ENCODE measurements at places on chromosomes 5 and 9. TPM values are rescaled to one million over a fixed set of nuclear protein-coding genes. Genes with fewer than 3 reads are reported as not detected.

Gene DOCK8
- not detected for polyA plus RNA-seq

Gene HTR1A
- polyA plus RNA-seq, result not detected

Gene FST
- 195 TPM for polyA plus RNA-seq

Gene IFNK
- not detected for polyA plus RNA-seq

Gene FUT7
- not detected for polyA plus RNA-seq

Gene EFNA5
- 1.4 TPM for polyA plus RNA-seq

Gene GRM6
- not detected for polyA plus RNA-seq

Gene NUTM2F
- not detected for polyA plus RNA-seq

Gene LRRC70
- 0.19 TPM for polyA plus RNA-seq

Gene SPEF2
- polyA plus RNA-seq, result 1.2 TPM

Gene PJA2
- polyA plus RNA-seq, result 32.8 TPM

Gene TAL2
- polyA plus RNA-seq, result 0.26 TPM

Gene PAPPA
- 8.6 TPM for polyA plus RNA-seq

Gene SPINK7
- polyA plus RNA-seq, result not detected

Gene PDE6A
- polyA plus RNA-seq, result not detected

Gene ZNF782
- polyA plus RNA-seq, result 0.93 TPM

Gene RAPGEF6
- 5.8 TPM for polyA plus RNA-seq

Gene CA9
- 3.9 TPM for polyA plus RNA-seq

Gene ZDHHC11
- polyA plus RNA-seq, result 1.6 TPM

Gene PCDHB2
- 0.46 TPM for polyA plus RNA-seq

Gene REXO4
- 21.8 TPM for polyA plus RNA-seq

Gene F2R
- 147 TPM for polyA plus RNA-seq

Gene RAI14
- polyA plus RNA-seq, result 221 TPM

Gene CARTPT
- not detected for polyA plus RNA-seq

Gene PCDHA8
- polyA plus RNA-seq, result 0.02 TPM

Gene C5orf58
- polyA plus RNA-seq, result not detected

Gene OR1L8
- polyA plus RNA-seq, result not detected

Gene DEPDC1B
- 4.6 TPM for polyA plus RNA-seq

Gene BTNL3
- polyA plus RNA-seq, result not detected

Gene NUTM2G
- not detected for polyA plus RNA-seq

Gene PPP1R26
- 5.6 TPM for polyA plus RNA-seq

Measured in IMR-90 (cell line).